Memory B cell (primary cell): ENCODE measurements at places on chromosomes 12 and 14.

- no peak for DNase-seq
Observed at GRCh38 chr14:47390831-47391504, 284.4 kb downstream of the MDGA2 start.

GRCh38 chr14:71728386-71728785 lies 203.8 kb upstream of the RGS6 start:
- DNase-seq, result no peak

- no peak for DNase-seq
Observed at GRCh38 chr14:99441918-99442317, 38.7 kb downstream of the SETD3 start.

- peak; percentile 42 for DNase-seq
Observed at GRCh38 chr12:67025543-67026114, 243.5 kb upstream of the CAND1 start.

GRCh38 chr14:55458800-55459515 lies 18.5 kb upstream of the TBPL2 start:
- DNase-seq, result no peak

GRCh38 chr12:108255252-108255602 lies 83.9 kb downstream of the CMKLR1 start:
- no peak for DNase-seq

DNA sequence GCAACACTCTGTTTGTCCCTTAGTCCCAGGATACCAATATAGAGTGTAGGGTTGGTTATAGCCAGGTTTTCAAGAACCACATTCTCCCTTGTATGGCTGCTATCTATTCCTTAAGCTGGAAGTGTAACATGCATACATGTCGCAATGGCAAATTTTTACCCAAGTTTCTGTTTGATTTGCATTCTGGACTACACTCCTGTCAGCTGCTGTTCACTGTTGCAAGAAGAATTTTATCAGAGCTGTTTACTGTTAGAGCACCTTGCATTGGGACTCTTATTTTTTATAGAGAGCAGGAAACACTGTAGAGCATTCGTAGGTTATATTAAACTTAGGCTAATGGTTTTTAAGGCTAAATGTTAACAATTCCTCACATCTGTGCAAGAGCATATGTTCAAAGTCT lies 376.0 kb upstream of the LRFN5 start:
- DNase-seq, result no peak

DNA sequence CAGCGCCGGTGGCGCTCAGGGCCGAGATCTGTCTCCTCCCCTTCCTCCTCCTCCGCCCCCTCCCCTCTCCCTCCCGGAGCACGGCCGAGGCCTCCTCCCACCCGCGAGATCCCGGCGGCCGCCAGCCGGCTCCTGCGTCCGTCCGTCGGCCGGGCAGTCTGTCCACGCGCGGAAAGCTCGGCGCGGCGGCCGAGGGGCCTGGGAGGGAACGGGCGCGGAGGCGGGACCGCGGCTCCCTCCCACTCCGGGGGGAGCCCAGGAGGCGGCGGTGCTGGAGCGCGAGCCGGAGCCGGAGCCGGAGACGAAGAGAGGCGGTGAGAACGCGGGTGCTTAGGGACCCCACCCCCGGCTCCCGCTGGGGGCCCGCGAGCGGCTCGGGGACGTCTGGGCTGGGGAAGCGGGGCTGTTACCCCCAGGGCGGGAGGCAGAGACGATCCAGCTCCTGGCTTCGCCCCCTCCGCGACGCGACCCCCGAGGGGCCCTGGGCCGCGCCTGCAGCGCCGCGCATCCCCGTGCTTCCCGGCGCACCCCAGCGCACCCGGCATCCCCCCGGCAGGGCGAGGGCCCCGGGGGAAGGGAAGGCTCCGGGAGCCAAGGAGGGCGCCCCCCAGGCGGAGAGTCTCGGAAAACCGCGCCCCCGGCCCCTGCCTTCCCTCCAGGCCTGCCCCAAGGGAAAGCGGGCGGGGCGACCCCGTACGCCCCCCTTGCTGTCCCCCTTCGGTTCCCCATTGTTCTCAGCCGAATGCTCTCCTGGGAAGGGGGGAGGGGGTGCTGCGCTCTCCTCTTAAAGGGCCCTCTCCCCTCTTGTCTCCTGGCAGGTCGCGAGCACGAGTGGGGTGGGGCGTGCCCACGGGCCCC lies at the start of gene DTX1:
Gene DTX1 (plus strand): TSS at position 100 of the 858 bp plus-strand sequence. CDS start 1,463 bp downstream, outside the sequence.
- peak; percentile 51 for DNase-seq

DNA sequence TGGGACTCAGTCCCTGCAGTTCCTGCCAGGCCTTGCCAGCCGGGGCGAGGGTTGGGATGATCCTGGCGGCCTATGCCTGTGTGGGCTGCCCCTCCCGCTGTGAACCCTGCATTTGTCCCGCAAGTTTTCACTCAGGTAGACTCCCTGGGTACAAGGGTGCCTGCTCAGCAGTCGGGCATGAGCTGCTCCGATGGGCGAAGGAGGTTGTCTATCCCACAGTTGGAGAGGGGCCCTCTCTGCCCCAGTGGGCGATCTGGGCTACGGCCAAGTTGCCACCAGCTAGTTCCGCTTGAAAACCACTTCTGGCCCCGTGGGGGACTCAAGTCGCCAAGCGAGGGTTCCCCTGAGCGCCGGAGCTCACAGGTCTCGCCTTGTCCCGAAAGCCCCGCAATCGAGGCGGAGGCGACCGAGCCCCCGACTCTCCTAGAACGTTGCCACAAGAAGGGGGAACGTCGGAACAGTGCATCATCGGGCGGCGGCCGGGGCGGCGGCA lies 365 bp upstream of the TPI1 start:
- DNase-seq, result no peak

DNA sequence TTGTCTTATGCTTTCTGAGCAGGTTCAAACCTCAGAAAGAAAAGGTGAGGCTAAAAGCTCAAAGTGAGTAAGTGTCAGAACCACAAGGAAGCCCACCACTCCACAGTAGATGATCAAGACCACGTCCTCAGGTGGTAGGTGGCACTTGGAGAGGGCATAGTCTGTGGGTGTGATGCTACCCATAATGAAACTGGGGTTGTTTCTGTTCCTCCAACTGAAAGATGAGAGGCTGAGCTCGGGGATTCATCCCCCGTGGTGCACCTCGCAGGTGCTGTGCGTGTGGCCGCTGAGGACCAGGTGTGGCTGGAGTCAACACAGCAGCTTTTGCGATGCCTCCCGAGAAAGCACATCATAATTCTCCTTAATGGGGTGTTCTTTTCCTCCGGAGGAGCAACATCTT lies 285.7 kb downstream of the TTC8 start:
- no peak for DNase-seq

DNA sequence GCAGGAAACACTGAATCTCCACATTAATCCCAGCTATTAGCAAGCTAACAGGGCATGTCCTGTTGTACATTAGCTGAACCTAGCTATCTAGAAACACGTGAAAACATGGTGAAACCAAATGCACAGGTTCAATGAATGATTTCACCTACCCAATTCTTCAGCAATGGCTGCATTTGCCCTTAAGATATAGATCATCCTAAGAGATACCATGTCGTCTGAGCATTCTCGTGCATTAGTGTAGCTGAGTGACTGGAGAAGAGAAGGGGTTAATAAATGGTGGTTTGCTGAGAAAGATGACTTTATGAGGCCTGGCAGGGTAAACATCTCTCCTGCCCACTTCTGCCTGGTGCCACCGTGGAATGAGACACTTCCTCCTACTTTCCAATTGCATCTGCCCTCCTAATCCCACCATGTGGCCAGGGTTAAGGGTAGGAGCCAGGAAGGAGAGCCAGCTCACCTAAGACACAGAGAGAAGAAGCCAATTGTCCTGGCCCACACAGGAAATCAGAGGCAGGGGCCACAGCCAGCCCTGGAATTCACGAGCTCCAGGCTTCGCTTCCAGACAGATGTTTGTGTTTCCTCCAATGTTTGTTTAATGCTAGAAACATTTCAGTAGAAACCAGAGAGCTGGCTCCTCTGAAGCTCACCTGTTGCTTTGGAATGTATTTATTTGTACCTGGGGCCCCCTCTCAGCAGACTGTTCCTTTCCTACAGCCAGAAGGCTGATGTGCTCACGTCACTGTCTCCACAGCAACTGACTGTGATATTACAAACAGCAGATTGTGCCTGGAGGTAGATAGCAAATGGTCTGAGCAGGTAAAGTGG lies 126.0 kb upstream of the PARP11 start:
- no peak for DNase-seq

- no peak for DNase-seq
Observed at GRCh38 chr12:52235001-52235764, 2.1 kb downstream of the KRT7 start.

DNA sequence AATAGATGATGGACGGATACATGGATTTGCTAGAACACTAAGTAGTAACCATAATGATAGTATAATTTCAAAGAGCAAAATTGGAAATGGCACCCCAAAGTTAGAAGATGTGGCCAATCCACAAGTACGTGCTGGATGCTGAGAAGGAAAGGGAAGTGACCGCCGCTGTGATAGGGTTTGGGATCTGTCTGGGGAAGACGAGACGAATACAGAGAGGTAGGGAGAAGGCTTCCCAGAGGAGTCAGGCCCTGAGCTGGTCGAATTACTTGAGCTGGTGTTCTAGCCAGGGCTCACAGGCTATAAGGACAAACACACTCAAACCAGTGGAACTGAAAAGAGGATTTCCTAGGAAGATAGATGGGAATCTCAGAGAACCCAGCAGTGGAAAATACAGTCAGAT lies 9.4 kb upstream of the ACVR1B start:
- no peak for DNase-seq

DNA sequence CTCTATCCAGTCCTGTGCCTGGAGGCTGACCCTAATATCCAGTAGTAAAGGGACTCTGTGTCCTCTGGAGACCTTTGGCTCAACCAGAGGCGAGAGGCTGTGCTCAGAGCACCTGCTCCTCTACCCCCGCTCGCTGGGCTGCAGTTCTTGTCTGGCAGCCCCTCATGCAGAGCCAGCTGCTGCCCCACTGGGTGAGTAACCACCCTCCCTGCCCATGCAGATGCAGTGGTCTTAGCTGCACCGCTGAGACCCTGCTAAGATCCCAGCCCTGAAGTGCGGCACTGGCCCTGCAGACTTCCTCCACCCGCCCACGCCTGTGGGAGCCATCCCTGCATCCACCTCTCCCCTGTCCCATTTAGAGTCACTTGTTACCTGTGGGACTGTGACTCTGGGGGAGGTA lies 347.5 kb upstream of the SFSWAP start:
- DNase-seq, result no peak

GRCh38 chr14:55348766-55349453 lies 62.7 kb downstream of the ATG14 start:
- DNase-seq, result no peak

GRCh38 chr14:59897757-59898383 lies 22.1 kb upstream of the LRRC9 start:
- no peak for DNase-seq

GRCh38 chr12:120847814-120848213 lies 56.3 kb downstream of the SPPL3 start:
- peak; percentile 44 for DNase-seq

GRCh38 chr12:25550186-25550585 lies 2.9 kb downstream of the LMNTD1 start:
- DNase-seq, result no peak

- DNase-seq, result no peak
Observed at GRCh38 chr12:113559466-113559865, 87.8 kb upstream of the LHX5 start.

DNA sequence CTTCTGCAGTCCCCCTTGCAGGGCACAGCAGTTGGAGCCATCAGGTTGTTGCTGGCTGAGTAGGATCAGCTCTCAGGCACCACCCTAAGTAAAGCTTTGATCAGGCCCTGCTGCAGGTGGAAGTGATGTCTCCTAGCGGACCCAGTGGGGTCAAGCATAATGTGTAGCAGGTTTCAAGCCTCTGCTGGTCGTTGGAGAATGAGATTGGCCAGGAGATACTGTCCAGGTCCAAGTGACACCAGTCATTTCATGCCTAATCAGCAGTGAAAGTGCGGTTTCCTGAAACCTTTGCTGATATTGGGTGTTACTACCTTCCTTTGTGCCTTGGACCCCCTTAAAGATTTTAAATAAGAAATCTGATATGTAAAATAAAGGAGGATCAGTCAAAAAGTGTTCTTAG lies 72.6 kb downstream of the SUSD6 start:
- no peak for DNase-seq

DNA sequence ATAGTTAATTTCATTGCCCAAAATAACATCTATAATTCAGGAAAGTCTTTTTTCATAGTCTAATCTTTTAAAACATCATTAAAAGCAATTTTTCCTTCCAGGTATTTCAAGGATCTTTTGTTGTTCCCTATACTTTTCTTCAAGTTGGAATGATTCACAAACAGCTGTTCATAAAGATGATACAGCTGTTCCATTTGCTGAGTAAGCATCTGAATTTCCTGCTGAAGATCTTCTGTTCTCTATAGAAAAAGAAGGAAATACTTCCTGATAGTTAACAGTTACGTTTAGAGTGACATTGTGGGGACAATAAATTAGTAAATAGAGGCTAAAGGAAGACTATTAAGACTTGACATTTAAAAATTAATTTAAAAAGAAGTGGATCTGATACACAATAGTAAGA lies 30.3 kb upstream of the ESR2 start:
- DNase-seq, result no peak

DNA sequence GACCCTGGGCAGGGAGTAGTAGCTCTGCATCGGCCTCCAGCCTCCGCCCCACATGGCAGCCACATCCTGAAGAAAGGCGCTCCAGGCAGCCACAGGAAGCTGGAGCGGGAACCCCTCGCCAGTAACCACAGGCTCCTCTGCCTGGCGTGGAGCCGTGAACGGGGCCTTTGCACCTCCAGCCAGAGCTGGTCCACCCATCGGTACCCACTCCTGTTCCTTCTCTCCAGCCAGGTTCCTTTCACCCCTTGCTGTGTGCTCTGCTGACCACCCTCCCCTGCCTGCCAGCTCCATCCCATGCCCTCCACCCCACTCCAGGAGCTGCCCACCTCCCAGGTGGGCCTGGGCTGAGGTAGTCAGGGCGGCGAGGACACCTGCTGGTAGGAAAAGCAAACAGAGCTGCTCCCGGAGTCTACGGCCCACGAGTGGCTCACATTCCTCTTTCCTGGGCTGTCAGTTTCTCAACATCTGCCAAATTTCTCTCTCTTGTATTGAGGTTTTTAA lies 2.7 kb downstream of the TGFB3 start:
- no peak for DNase-seq

- DNase-seq, result no peak
Observed at GRCh38 chr12:3980504-3981272, 107.5 kb upstream of the PARP11 start.

- no peak for DNase-seq
Observed at GRCh38 chr14:67050896-67051295, 138.3 kb upstream of the GARIN2 start.

DNA sequence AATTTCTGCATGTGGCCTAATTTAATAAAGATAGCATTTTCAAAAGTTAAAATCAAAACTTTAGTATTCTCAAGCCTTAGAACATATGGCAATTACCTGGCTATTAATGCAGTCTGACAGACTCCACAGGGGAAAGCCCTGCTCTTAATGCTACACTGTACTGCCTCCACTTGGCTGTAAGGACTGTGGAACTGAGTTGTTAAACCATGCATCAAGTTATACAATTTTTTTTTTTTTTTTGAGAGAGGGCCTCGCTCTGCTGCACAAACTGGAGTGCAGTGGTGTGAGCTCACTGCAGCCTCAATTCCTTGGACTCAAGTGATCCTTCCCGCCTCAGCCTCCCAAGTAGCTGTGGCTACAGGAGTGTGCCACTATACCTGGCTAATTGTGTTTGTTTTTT lies 19.0 kb upstream of the NDUFA12 start:
- no peak for DNase-seq

- no peak for DNase-seq
Observed at GRCh38 chr12:49969027-49969426, 3.7 kb upstream of the AQP6 start.
